ENCODE measurements at places on chromosomes 12 and 14.

DNA sequence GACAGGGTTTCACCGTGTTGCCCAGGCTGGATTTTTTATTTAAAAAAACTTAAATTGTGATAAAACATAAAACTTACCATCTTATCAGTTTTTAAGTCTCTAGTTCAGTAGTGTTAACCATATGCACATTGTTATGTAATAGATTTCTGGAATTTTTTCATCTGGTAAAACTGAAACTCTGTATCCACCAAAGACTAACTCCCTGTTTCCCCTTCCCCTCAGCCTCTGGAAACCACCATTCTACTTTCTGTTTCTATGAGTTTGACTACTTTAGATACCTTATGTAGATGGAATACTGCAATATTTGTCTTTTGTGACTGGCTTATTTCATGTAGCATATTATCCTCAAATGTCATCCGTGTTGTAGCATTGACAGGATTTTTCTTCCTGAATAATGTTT, 12.8 kb upstream of the PLEKHG3 start:
- no peak for DNase-seq

- DNase-seq: no peak
Measured at GRCh38 chr14:63205044-63205575, 867 bp downstream of the RHOJ start.

DNA sequence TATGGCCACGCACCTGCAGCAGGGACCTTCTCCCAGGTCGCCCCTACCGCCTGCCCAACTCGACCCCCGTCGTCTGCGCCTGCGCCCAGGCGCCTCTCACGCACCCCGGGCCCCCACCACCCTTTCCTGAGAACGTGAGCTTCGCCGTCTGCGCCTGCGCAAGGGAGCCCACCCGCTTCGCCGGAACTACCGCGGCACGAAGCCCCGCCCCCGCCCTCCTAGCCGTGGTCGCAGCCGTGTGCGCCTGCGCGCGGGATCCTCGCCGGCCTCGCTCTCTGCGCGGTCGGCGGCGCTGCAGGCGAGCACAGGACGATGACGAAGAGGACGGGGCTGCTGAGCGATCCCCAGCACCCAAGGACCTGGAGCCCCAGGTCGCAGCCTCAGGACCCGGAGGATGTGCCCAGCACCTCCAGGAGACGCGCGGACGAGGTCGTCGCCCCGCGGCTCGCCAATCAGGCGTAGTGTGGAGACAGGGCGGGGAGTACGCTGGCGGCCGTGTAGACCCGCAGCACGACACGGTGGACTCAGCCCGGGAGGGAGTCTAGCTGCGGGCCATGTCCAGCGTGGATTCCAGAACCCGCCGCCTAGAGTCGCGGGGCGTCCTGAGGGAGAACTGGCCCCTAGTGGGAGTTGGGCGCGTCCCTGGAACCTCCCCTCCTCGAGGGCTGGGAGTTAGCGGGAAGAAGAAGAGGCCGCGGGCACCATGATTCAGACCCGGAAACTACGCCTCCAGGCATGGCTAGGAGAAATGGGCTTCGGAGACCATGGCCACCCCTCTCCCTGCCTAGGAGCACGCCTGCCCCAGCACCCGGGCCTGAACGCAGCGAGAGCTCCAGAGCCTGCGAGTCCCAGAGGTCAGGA, 1120.8 kb upstream of the TMEM132C start:
- peak; percentile 33 for DNase-seq

DNA sequence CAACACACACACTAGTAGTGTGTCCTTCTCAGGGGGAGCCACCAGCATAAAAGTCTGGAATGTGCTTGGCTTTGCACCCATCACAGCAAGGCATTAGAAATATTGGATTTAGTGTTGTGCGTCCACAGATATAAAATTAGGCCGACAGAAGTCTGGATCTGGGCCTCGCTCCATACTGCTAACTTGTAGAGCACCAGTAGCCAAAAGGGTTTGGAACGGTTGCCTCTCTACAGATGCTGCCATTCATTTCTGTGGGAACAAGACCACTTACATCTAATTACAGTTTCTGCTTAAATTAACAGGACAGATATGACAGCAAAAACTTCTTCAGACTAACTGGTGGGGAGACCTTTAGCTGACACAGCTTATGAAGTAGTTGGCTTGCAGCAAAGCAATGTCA, 94.2 kb downstream of the EXOC5 start:
- no peak for DNase-seq

- DNase-seq: no peak
Measured at GRCh38 chr12:46944771-46945170, 119.0 kb upstream of the SLC38A4 start.

- DNase-seq: no peak
Measured at GRCh38 chr12:79454338-79454843, 236.4 kb downstream of the PAWR start.

GRCh38 chr12:107322063-107322462, 228.7 kb upstream of the CRY1 start:
- DNase-seq: peak; percentile 64

DNA sequence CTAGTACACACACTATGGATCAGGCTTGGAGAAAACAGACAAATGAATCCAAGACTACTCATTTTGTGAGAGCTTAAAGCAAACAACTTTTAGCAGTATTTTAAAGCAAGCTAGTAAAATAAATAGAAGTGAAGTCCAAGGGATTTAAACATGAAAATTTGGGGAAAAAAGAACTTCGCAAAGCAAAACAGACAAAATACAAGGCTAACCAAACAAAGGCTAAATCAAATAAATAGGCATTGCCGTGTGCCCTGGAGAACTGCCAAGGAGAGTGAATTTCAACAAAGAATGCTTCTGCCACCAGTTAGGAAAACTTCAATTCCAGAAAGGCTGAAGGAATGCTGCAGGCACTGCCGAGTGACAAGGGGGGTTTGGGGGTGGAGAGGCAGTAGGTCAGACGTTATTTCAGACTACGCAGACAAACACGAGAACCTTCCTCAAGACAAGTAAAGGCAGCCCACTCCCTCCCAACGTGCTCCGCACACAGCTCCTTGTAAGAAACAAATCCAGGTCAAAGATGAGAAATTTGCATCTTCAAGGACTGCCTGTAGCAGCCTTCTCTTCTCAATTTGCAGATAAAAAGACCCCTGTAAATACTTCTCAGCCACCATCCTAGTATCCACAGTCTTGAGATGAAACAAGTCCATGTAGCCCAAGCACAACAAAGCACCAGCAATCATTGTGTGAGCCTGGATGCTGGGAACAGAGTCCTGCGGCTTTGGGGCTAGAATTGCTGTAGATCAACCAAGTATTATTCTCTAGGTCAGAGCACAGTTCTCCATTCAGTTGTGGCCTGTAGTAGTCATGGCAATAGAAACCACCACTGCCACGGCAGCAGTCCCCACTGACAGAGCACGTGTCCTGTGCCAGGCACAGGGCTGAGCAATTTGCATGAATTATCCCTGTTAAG, 43.3 kb downstream of the EFCAB11 start:
- no peak for DNase-seq

- DNase-seq: no peak
Measured at GRCh38 chr14:52856139-52856538, 64.7 kb upstream of the GNPNAT1 start.

DNA sequence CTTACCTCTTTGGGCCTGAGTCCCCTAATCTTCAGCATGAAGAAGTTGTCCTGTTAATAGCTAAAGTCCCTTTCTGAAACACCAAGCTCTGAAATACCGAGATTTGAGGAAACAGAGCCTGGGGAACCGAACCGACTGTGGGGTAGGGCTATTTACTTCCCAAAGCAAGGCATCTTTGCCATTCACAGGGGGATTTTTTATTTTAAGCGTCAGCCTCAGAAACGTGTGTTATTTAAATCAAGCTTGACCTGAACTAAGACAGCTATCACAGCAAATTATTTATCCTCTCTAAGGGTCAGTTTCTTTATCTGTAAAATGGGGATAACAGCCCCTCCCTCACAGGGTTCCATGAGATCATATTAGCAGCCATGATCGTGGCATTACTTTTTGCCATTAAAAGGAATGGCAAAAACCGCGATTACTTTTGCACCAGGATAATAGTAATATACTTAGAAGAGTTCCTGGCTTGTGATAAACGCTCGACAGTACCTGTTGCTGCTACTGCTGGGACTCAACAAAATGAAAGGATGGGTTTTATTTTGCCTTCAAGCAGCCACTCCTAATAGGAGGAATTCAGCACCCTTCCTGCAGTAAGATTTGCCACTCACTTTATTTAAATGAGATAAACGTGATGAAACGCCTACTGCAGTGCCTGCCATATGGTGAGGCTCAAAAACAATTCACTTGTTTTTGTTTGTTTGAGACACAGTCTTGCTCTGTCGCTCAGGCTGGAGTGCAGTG, 1.3 kb upstream of the CORO1C start:
- no peak for DNase-seq

- DNase-seq: no peak
Measured at GRCh38 chr12:52358575-52359350, 8.5 kb downstream of the KRT85 start.

DNA sequence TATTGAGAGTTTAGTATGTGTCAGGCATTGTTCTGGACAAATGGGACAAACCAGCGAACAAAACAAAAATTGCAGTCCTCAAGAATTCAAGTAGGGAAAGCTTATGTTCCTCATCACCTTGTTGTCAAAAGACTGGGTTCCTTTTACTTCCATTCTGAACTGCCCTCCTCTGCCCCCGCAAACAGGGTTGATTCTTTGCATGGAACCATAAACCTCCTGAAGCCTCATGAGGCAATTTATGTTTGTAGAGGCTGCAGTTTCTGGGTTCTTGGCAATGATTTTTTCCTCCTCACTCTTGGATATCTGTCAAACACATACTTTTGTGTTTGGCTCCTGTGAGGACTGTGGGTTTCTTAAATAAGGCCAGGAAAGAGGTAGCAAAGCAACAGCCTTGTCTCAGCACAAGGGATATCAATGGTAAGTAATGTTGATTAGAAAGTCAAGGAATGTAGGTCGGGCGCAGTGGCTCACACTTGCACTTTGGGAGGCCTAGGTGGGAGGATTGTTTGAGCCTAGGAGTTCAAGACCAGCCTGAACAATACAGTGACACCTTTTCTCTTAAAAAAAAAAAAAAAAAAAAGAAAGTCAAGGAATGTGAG, 13.9 kb downstream of the COPZ1 start:
- DNase-seq: no peak

DNA sequence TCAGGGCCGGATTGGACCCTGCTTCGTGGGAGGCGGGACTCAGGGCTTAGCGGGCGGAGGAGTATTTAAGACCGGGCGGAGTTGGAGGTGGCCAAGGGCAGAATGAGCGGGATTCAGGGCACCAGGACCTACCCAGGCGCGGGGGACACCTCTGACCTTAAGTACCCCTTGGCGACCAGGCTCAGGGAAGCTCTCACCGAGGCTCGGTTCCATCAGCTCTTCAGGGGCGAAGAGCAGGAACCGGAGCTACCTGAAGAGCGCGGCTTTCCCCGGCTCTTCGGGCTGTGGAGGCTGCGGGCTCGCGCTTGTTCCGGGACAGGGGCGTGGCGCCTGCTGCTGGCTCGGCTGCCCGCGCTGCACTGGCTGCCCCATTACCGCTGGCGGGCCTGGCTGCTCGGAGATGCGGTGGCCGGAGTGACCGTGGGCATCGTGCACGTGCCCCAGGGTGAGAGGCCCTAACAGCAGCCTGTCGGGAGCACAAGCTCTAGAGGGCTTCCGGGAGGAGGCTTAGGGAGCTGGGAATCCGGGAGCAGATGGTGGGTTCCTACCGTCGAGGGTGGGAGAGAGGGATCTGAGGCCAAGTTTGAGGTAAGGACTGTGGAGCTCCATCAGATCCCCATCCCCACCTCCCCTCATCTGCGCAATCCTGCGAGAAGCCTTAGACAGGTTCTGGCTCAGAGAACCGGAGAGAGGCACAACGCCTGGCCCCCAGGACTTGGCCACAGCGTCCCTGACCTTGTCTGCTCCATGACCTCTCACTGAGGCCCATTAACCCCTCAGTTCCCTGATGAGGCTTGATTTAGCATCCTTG, 8.4 kb downstream of the ARHGEF25 start:
- no peak for DNase-seq

- DNase-seq: no peak
Measured at GRCh38 chr12:122421187-122421820, 1.2 kb downstream of the CLIP1 start.

DNA sequence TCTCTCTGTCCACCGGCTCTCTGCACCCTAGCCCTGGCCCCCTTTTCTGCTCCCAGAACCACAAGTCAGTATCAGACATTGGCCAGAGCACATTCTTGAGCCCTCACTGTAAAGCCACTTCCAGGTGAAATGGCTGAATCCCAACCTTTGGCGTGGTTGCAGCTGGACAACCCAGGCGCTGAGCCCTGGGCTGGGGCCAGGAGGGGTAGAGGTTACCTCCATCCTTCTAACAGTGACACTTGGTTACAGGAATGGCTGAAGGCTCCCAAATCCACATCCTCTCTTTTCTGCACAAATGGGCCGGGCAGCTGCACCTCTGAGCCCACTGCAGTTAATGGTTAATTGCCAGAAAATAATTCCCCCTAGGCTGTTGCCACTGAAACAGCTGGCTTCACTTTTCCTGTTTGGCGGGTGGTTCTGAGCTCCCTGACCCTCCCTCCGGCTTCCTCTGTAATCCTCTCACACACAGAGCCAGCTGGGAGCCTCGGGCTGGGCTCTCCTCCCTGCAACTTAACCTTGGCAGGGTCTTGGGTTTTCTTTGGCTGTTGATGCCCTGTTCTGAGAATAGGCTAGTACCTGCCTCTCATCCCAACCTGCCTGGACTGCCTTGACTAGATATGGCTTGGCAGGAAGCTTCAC, 44.1 kb downstream of the TSPAN11 start:
- DNase-seq: no peak

DNA sequence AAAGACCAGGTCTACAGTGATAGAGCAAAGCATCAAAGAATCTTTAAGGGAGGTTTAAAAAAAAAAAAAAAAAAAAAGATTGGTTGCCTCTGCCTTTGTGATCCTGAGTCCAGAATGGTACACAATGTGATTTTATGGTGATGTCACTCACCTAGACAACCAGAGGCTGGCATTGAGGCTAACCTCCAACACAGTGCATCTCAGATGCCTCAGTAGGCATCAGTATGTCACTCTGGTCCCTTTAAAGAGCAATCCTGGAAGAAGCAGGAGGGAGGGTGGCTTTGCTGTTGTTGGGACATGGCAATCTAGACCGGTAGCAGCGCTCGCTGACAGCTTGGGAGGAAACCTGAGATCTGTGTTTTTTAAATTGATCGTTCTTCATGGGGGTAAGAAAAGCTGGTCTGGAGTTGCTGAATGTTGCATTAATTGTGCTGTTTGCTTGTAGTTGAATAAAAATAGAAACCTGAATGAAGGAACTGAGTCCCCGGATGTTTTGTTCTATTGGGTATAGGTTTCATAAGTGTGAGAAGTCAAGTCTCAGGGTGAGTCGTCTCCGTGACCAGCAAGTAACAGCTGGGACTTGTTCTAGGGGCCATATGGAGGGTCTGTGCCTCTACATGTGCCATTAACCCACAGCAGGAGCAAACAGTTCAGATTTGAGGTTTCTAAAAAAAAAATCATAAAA, 9.3 kb downstream of the PEBP1 start:
- DNase-seq: no peak

- DNase-seq: no peak
Measured at GRCh38 chr12:92096346-92097136, 49.1 kb downstream of the BTG1 start.

DNA sequence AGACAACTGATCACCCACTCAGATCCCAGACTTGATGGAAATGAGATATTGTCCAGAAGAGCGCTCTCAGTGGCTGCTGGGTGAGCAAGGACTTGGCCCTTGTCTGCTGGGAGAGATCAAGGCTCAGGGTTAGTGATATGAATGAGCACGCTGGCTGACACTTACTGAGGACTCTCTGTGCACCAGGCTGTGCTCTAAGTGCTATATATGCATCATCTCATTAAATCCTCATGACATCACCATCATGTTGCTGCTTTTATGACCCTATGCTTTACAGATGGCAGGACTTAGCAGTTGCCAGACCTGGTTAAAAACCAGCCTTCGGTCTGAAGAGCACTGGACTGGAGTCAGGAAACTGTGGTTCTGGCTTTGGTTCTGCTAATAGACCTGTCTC, 260.9 kb downstream of the VRK1 start:
- DNase-seq: no peak

GRCh38 chr12:50415899-50416479, 15.3 kb downstream of the LARP4 start:
- DNase-seq: no peak
